ENCODE measurements at places on chromosomes 5 and 9.

GRCh38 chr5:172898218-172898842, 60.9 kb upstream of the RPL26L1 start:
- no peak for DNase-seq

DNA sequence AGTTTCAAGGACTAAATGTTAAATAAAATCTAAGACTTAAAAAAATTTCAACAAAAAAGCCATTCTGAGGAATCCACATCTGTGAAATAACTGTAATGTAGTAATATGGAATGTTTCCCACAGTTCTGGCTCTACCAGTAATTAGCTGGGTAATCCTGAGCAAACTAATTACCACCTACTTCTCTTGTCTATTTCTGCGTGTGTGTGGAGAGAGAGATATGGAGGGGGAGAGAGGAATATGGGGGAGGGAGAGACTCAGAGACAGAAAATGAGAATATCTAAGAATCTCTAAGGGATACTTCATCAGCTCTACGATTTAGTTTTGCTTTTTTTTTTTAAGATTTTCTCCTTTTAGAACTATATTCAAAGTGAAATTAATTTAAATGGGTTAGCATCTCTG, 28.0 kb downstream of the TBCA start:
- no peak for DNase-seq

DNA sequence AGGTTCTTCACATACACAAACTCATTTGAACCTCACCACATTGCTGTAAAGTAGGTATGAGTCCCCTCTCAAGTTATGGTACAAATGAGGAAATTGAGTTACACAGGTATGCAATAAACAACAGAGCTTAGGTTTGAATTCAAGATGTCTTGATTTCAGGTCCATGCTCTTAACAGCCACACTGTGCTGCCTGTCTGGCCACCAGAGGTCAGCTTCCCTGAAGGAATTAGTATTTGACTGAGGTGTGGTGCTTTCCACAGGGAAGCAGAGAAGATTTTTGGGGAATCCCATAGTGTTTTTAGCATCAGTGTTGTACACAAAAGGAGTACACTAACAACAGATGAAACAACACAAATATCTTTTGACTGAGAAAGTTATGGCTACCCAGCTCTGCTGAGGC, 94.4 kb upstream of the ITGA1 start:
- peak; percentile 23 for DNase-seq

GRCh38 chr5:159883522-159883950, 32.7 kb upstream of the ADRA1B start:
- DNase-seq: no peak

Data from CD4-positive, alpha-beta T cell treated with Interleukin-1 beta for 1 hour (primary cell).